ENCODE measurements at places on chromosomes 3 and 15.
A peak's percentile ranks its signal among the peaks of the same experiment; 100 is the strongest.

GRCh38 chr3:130473416-130473815 is 43.6 kb upstream of the COL6A6 start:
- DNase-seq = no peak

DNA sequence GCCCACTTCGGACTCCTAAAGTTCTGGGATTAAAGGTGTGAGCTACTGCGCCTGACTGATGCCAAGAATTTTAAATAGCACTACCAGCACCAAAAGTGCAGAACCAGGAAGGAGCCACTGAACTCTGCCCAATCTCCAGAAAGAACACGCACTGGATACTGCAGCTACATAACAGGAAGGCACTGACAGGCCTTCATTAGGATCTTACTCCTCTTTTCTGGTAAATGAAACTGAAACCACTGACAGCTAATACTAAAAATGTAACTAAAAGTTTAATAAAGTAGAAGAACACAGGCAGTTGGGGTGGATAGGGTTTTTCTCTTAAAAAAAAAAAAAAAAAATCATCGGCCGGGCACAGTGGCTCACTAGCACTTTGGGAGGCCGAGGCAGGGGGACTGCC is 74.1 kb upstream of the CHRM5 start:
- DNase-seq = no peak

DNA sequence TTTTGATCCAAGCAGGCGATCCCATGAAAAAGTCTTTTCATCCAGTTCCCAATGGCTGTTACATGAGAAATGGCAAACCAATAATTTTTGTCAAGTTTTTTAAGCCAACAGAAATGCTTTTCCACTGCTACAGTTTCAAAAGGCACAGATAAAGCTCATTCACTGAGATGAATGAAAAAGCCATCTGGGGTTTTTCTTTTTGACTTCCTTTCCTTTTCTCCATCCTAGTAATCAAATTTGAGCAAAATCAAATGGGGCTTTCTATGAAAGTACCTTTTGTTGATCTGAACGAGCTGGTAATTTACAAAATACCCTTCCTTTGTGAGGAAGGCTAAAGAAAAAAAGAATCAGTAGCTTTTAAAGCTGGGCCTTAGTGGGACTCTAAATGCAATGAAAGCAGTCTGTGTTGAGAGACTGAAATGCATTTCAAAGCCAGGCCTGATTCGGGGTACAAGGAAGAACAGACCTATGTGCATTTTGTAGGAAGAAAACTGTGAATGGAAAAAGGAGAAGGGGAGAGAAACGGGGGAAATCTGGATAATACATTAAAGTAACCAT is 185.2 kb upstream of the DNAJC19 start:
- DNase-seq = no peak

DNA sequence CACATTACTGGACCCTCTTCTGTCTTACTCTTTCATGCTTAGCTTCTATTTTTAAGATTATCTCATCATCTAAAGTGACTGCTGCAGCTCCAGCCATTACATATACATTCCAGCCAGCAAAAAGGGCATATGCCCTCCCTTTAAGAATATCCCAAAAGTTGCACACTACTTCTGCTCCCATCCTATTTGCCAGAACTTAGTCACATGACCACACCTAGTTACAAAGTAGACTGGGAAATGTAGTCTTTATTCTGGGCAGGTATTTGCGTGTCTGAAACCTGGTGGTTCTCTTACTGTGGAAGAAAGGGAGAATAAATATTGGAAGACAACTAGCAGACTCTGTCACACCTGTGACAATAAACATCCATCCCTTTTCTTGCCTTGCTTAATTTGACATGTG is 341.6 kb upstream of the NR2E3 start:
- DNase-seq = no peak

DNA sequence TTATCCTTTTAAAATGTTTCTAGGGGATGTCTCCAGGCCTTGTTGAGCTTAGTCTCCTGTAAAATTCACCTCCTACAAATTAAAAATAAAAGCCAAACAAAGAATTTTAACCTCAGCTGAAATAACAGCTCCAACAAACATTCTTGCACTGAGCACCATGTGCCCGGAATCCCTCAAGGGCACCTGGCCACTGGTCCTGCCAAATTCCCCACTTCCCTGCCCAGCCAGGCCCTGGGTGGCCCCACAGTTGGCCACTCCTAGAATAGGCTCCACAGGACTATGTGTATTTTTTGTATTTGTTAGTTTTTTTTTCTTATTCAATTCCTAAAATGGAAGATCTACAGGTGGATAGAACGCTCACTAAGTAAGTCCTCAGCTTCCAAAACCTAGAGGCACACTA is 33.1 kb upstream of the PLA2G4E start:
- no peak for DNase-seq

GRCh38 chr15:47897525-47897924 is 180.2 kb downstream of the SEMA6D start:
- DNase-seq = no peak

- peak; percentile 75 for DNase-seq
These were observed 263.3 kb upstream of the NR2E3 start for GRCh38 chr15:71547011-71547410.

GRCh38 chr15:48063411-48063985 is 57.3 kb upstream of the SLC24A5 start:
- DNase-seq = no peak

GRCh38 chr3:21188459-21188858 is 562.6 kb downstream of the ZNF385D start:
- DNase-seq = no peak

DNA sequence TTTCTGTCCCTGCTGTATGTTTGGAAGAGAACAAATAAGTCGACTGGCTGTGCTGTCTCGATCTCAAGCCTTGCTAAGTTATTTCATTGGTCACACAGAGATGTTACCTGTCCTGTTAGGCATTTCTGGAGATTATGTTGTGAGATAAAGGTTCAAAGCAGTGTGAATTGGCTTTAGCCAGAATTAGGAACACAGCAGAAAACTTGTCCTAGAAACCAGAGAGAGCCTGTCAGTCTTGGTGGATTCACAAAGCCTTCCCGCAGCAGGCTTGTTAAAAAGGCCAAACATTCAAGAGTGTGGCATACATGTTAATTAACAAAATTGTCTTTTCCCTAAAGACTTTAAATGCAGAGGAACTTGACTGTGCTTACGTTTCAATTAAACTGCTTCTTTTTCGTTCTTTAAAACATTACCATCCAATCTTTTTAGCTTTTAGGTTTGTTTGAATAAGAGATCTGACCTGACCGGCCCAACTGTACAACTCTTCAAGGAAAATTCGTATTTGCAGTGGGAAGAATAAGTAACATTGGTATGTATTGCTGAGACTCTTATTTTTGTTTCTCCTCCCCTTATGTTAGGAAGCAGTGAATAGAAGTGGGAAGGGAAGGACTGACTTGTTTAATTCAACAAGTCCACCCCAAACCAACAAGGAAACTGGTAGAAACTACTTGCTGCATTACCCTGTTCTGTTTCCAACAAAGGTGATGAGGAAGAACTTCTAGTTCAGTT is 25.2 kb downstream of the ABHD2 start:
- no peak for DNase-seq

DNA sequence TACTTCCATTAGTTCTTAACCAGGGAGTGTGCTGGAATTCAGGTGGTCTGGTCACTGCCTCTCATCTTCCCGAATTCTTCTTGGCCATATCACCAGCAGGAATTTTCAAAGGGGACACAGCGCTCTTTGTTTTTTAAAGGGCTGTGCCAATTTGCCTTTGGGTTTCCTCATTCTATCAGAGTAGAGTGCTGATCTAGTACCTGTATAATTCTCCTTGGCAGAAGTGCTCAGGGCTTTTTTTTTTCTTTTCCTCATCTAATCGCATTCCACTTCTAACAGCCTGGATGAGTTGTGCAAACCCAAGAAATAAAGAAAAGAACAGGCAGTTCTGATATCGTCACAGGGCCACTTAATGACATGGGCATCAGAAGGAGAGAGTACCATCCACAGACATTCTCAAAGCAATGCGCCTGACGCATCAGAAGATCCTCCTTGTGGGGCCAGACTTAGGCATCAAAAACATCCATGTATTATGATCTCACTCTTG is 121.0 kb downstream of the ASB7 start:
- no peak for DNase-seq
